ENCODE measurements at places on chromosomes 7 and 10.

GRCh38 chr7:123047955-123048354 is 52.5 kb upstream of the TAS2R16 start:
- DNase-seq = no peak

DNA sequence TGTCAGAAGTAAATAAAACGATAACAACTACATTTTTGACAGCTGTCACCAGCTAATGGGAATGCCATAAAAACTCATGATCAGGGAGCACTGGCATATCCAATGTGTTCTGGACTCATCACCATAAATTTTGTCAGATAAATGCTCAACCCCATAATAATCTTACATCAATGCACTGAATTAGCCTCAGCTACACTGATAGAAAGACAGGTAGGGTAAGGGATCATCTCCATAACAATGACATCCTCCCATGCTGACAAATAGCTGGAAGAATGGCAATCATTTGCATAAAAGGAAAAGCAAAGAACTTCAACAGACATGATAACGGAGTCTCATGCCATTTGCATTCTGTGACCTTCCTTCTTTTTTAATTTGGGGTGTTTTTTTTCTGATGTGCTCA is 352.8 kb upstream of the PFKP start:
- DNase-seq = no peak

GRCh38 chr10:114967071-114967470 is 29.1 kb downstream of the TRUB1 start:
- no peak for DNase-seq

- DNase-seq = no peak
Observed at GRCh38 chr10:58593008-58593407, 80.3 kb downstream of the BICC1 start.

- DNase-seq = peak; percentile 72
Observed at GRCh38 chr7:1028775-1029636, 15.3 kb upstream of the GPR146 start.

DNA sequence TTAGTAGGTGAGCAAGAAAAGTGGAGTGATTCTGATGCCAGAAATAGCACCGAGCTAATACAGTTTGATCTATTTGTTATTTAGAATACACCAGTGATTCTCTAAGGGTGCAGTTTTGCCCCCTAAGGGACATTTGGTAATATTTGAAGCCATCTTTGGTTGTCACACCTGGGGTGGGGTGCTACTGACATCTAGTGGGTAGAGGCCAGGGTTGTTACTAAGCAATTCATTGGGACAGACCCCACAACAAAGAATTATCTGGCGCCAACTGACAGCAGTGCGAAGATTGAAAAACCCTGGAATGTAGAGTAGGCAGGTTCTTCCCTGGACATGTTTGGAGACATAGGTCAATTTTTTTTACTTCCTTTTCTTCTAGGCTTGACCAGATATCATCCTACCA is 14.6 kb downstream of the PALS2 start:
- DNase-seq = peak; percentile 37

GRCh38 chr10:86373251-86373650 is 6.7 kb upstream of the GRID1 start:
- DNase-seq = no peak

DNA sequence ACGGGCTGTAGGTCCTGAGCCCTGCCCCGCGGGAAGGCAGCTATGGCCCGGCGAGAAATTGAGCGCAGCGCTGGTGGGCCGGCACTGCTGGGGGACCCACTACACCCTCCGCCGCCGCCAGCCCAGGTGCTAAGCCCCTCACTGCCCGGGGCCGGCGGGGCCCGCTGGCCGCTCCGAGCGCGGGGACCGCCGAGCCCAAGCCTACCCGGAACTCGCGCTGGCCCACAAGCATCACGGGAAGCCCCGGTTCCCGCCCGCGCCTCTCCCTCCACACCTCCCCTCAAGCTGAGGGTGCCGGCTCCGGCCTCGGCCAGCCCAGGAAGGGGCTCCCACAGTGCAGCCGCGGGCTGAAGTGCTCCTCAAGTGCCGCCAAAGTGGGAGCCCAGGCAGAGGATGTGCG is 5.5 kb upstream of the CACUL1 start:
- no peak for DNase-seq

GRCh38 chr10:20871970-20872369 is 25.1 kb downstream of the NEBL start:
- no peak for DNase-seq

GRCh38 chr10:3961082-3961481 is 176.1 kb upstream of the KLF6 start:
- DNase-seq = peak; percentile 35

GRCh38 chr10:97355571-97355975 is 21.0 kb upstream of the FRAT2 start:
- DNase-seq = no peak

GRCh38 chr10:101464599-101464998 is 110.6 kb downstream of the BTRC start:
- DNase-seq = no peak

GRCh38 chr7:2986561-2986960 is 57.1 kb downstream of the CARD11 start:
- no peak for DNase-seq
